ENCODE measurements at places on chromosomes 4 and X.

DNA sequence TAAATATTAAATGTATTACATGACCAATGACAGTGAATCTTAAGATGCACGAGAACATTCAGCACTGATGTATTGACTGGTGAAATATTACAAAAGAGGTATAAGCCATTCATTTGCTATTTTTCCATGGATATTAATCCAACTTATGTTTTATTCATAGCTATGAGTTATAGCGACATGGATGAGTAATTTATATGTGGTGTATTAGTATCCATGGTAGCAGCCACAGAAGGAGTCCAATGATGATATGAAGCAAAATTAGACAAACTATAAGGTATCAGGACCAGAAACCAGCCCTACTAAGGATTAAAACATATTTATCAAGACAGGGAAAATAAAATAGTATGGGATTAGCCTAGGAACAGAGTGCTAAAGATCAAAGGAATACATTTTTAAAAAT lies 50.7 kb downstream of the THAP9 start:
- no peak for DNase-seq

DNA sequence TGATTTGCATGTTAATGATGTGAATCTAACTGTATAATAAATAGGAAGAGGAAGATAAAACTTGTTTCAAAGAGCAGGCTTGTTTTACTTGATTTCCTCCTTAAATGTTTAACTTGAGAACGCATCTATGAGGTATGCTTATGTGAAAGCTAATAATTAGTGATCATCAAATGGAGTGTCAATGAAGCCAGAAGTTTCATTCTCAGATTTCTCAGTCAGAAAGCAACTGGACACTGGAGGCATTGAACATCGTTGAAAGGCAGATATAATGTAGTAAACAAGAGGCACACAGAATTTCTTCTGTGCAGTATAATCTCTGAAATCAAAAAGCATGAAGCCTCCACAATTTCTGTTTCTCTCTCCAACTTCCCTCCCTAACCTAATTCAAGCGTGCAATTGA lies 672.9 kb downstream of the ADGRL3 start:
- DNase-seq = no peak

GRCh38 chrX:41302370-41302769 lies 31.6 kb upstream of the DDX3X start:
- no peak for DNase-seq

GRCh38 chr4:77927991-77928925 lies 65.6 kb downstream of the MRPL1 start:
- no peak for DNase-seq

DNA sequence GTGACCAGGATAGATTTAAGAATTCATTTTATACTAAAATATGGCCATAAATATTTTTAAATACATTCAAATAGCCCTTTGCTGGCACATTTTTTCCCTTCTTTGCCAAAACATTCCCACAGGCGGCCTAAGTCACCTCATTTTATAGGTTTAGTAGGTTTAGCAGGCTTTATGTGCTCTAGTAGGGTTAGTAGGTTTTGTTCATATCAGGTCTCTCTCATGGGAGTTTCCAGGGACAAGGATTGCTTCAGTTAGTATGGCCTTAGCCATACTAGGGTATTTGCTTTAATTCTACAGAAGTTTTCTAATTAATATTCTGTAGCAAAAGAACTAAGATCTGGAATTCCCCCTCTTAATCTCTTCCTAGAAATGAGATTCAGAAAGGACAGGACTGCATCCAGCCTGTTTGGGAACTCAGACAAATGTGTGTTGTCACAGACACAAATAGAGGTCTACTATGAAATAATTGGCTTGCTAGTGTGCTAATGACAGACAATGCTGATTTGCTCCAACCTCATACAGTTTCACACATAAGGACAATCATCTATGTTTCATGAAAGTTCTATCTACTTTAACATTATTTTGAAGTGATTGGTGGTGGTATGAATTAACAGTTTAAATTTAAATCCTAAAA lies 772 bp upstream of the MTTP start:
- no peak for DNase-seq

DNA sequence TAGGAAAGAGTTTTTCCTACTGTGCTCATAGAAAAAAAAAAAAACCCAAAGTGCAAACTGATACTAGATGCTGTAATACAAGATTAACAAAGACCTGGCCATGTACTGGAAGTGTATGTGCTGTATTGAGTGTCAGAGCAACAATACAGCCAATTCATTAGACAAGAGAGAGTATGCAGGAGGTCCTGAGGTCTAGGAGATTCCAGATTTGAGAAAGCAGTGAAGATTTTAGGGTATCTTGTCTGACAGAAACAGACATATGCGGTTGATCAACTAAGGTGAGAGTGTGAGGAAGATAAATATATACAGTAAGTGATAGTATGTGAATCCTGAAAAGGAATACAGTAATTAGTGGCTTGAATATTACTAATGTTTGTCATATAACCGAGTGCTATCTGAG lies 3.0 kb downstream of the GPR174 start:
- DNase-seq = no peak

DNA sequence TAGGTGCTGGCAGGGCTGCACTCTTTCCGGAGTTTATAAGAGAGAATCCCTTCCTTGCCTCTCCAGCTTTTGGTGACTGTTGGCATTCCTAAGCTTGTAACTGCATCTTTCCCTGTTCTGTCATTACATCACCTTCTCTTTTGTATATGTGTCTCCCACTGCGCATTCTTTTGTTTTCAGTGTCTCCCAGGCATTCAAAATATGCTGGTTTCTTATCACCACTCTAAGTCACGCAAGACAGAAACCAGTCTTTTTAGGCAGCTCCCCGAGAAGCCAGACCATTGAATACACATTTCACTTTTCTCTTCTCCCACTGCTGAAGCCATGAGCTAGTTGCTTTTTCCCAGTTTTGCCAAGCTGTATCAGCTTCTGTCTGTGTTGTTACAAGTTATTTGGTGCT lies 71.0 kb downstream of the LAS1L start:
- DNase-seq = no peak

DNA sequence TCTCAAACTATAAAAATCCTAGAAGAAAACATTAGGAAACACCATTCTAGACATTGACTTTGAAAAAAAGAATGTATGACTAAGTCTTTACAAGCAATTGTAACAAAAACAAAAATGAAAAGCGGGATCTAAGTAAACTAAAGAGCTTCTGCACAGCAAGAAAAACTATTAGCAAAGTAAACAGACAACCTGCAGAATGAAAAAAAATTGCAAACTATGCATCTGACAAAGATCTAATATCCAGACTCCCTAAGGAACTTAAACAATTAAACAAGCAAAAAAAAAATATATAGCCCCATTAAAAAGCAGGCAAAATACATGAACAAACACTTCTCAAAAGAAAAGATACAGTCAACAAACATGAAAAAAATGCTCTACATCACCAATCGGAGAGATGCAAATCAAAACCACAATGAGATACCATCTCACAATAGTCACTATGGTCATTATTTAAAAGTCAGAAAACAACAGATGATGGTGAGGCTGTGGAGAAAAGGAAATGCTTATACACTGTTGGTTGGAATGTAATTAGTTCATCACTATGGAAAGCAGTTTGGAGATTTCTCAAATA lies 168.1 kb downstream of the EPHA5 start:
- no peak for DNase-seq

GRCh38 chr4:153140294-153140693 lies 63.9 kb upstream of the TRIM2 start:
- DNase-seq = no peak

DNA sequence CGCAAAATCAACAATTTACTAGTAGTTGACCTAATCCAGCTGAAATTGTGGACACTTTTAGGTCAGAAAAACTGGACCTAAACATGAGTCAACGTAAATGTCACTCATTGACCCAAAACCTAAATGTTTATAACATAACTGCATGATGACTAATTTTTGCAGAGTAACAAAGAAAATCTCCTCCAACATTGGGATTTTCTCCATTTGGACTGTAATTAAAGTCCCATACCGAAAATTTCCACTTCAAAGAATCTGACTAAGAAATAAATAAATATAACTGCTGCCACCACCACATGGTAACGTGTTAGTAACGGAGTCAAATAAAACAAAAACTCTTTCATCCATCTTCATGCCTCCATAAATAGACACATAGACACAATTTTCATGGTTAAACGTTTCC lies 1.9 kb downstream of the ADGRA3 start:
- no peak for DNase-seq

DNA sequence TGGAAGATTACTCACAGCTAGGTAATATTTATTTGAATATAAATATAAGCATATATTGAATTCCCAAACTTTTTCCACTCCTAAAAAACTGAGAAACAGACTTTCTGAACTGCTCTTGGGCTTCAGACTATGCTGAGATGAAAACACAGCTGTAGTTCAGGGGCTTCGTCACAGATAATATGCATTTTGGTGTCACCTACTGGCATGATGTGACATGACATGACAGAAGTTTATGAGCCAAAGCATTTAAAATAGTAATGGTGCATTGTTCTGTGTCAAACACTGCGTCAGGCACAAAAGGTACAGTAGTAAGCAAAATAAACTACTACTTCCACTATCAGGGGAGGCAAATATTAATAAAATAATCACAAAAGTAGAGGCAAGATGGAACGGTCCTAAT lies 171.3 kb downstream of the BTC start:
- DNase-seq = no peak

Measured in coronary artery (tissue), 2 donors.